Retinal pigment epithelial cell (primary cell): ENCODE measurements at places on chromosomes 1 and 21.

DNA sequence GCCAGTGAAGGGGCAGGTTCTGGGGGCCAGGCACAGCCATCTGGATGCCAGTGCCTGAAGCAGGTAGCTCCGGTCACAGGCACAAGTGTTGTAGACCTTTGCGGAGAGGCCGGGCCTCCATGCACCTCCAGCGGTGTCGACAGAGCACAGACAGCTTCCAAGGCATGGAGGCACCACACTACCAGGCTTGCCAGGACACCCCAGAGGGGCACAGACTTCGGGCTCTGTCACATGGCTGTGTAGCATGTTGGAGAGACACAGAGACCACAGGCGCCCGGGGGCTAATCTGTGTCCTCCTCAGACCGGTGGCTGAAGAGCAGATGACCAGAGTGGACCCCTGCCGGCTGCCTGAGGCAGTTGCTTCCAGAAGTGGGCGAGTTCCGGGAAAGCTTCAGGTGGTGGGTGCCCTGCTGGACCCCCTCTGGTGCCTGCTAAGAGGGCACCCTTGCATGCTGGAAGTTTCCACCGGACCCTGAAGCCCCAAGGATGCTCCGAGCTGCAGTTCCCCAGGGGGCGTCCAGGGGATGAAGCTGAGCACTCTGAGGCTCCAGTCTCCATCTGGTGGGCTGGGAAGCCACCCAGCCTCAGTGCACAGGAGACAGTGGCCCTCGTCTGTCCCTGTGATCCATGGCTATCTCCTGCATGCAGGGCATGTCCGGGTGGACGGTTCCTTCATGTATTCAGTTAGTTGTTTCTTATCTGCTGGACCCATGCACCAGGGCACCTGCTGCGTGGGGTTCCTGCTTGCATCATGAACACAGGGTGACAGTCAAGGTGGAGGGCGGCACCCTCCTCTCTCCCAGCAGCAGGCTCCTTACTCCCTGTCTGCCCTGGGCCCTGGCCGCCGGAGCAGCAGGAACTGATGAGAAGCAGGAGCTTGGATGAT lies 82.4 kb downstream of the OBSCN start:
- no peak for DNase-seq

- DNase-seq = no peak
Measured at GRCh38 chr1:216822480-216822879, 99.3 kb upstream of the ESRRG start.

DNA sequence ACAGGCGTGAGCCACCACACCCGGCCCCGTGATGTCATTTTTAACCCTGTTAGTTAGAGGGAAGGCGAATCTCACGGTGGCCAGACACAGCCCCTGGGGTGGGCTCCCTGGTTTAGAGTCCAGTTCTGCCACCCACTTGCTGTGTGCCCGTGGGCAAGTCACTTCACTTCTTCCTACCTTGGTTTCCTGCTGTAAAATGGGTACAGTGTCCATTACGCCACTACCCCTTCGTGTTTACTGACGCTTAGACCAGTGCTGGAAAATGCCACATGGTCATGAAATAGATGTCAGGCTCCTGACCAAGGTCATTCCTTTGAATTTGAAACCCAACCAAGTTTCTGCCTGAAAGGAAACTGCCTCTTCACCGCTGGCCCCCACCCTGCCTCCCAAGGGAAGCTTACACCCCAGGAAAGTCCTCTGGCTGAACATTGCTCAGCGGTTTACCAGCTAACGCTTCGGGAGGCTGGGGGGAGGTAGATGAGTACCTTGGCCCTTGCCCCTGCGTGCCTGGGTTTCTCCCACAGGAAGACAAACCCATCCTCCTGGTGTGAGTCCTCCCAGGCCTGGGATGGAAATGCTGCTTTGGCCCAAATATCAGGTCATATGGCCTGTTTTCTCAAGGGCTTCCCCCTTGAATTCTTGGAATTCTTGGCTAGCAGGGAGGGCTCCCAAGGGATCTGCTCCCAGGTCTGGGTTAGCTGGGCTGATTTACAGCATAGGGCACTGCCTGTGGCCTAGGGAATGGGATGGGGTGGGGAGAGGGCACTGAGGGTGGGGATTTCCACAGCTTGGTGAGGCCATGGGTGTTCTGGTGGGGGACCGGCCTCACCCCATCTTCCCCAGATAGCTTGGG lies 7.6 kb upstream of the AADACL4 start:
- no peak for DNase-seq

DNA sequence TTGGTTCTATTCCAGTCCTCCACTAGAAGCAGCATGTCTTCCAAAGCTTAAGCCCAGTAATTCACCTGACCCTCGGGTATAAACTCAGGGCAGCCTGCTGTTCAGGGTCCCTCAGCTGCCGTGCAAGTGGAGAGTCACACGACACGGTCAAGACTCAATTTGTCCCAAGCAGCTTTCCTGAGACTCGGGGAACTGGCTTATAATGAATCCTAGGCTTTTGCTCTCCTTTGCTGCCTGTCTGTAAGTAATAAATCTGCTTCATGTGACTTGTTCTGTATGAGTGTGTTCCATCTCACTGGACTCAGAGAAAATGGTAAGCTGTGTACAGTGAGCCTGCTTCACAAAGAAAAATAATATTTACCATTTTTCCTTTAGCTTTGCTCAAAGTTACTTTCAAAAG lies 119.8 kb downstream of the CYYR1 start:
- DNase-seq = peak; percentile 70

GRCh38 chr1:101130673-101131072 lies 105.1 kb upstream of the DPH5 start:
- DNase-seq = no peak

DNA sequence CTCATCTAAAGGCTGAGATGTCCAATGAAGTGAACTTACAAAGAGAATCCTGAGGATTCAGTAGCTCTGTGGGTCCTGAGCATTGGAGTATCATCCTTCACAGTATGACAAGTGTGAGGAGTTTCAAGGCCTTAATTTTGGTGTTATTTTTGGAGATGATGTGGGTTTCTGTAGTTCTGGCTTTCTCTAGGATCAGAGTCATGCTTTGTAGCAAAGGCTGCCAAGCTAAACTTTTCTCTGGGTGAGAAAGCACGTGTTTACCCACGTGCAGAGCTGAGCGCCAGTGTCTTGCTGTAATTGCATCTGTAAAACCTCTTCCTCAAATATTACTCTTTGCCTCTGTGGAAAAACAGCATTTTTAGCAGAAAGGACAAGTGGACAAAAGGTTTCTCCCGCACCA lies 387.8 kb upstream of the LYPLAL1 start:
- DNase-seq = no peak

DNA sequence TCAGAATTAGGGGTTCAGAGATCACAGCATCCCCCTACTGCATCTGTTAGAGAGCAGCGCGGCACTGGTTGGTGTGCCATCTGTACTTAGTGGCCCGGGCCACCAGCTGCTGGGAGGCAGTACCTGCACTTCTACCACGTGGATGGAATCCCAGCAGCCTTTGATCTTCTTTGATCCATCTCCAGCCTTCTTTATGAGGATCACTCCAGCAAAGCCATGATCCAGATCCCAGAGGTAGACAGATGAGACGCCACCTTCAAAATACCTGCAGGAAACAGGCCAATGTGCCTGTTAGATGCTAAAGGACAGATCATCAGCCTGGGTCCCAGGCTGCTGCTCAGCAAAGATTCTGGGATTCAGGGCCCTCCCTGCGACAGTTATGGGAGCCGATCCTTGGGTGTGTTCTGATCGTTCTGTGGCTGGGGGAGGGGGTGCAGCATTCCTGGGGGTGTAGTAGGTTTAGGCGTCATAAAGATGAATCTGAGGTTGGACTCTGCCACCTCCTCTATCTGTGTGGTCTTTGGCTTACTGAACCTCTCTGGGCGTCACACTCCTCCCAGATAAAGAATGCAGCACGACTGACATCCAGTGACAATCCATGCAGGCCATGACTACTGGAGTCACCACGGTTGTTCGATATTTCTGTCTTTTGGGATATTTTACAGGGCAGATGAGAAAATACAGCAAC lies 45.3 kb downstream of the SLC66A1 start:
- DNase-seq = no peak

DNA sequence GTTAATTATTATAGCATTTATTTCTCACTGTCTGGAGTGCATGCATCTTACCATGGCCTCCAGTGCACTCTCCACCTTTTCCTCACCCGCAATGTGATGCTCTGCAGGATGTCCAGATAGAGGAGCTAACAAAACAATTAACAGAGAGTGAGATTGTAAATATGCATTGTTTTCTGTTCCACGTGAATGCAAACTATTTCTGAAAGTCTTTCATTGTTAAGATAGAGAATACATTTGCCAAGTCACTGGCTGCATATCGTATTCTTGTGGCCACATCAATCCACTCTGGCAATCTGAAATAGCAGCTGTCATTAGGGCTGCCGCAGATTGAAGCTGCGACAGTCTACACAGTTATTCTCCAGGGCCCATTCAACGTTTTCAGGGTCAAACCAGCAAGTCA lies 143.8 kb downstream of the DUSP10 start:
- no peak for DNase-seq

DNA sequence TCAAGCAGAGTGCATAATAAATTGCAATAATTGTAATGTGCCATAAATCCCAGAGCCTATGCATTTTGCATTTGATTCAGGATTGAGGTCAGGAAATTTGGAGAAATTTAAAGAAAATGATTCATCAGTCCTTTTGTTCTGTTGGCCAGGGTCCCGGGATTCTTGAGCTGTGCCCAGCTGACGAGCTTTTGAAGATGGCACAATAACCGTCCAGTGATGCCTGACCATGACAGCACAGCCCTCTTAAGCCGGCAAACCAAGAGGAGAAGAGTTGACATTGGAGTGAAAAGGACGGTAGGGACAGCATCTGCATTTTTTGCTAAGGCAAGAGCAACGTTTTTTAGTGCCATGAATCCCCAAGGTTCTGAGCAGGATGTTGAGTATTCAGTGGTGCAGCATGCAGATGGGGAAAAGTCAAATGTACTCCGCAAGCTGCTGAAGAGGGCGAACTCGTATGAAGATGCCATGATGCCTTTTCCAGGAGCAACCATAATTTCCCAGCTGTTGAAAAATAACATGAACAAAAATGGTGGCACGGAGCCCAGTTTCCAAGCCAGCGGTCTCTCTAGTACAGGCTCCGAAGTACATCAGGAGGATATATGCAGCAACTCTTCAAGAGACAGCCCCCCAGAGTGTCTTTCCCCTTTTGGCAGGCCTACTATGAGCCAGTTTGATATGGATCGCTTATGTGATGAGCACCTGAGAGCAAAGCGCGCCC lies 8.7 kb downstream of the PROX1 start:
- DNase-seq = no peak

DNA sequence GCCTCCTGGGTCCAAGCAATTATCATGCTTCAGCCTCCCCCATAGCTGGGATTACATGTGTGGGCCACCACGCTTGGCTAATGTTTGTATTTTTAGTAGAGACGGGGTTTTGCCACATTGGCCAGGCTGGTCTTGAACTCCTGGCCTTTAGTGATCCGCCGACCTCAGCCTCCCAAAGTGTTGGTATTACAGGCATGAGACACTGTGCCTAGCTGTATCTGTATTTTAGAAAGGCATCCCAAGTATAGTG lies 69.3 kb downstream of the NKAIN1 start:
- no peak for DNase-seq

- no peak for DNase-seq
Measured at GRCh38 chr1:43021547-43022474, 63.1 kb upstream of the SLC2A1 start.

GRCh38 chr1:201025571-201026002 lies 2.1 kb upstream of the KIF21B start:
- DNase-seq = no peak

GRCh38 chr1:234840253-234840652 lies 230.3 kb upstream of the IRF2BP2 start:
- no peak for DNase-seq

- peak; percentile 43 for DNase-seq
Measured at GRCh38 chr21:16116798-16117197, 387.0 kb downstream of the USP25 start.

- no peak for DNase-seq
Measured at GRCh38 chr1:179773264-179773663, 30.2 kb downstream of the FAM163A start.

GRCh38 chr1:226638608-226639007 lies 90.0 kb downstream of the STUM start:
- no peak for DNase-seq

DNA sequence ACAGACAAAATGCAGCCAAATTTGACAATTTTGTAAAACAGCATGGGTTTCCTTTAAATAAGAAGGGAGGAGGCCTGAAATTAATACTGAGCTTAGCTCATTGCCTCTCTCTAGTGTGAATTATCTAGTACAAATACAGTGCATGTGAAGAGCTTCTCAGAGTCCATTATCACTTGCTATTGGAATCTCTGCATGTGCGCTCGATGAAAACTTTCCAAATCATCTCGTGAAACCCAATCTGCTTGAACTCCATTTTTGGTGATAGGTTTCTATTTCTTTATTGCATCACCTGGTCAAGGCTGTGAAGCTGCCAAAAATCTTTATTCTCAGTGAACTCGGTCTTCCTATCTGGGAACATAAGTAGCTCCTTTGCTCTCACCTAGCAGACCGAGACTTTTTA lies 49.5 kb upstream of the LYPLAL1 start:
- DNase-seq = no peak

GRCh38 chr21:27614231-27614630 lies 647.3 kb upstream of the ADAMTS5 start:
- no peak for DNase-seq

DNA sequence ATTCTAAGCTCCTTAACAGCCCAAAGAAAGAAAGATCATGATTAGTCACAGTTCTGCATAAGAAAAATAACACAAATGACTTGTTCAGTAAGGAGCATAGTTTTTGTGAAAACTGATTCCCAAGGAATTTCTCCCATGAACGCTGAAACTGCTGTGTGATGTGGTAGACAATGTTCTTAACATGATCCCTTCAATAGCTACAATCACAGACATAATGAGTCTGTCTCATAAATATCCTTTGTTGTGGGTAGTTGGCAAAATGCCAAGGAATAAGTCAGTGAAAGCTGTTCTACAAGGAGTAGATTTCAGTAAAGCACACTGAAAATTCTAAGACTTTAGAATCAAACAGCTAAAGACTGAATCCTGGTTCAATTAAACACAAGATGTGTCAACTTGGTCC lies 404.8 kb downstream of the HLX start:
- DNase-seq = peak; percentile 98

- no peak for DNase-seq
Measured at GRCh38 chr1:42979896-42980800, 21.5 kb upstream of the SLC2A1 start.

DNA sequence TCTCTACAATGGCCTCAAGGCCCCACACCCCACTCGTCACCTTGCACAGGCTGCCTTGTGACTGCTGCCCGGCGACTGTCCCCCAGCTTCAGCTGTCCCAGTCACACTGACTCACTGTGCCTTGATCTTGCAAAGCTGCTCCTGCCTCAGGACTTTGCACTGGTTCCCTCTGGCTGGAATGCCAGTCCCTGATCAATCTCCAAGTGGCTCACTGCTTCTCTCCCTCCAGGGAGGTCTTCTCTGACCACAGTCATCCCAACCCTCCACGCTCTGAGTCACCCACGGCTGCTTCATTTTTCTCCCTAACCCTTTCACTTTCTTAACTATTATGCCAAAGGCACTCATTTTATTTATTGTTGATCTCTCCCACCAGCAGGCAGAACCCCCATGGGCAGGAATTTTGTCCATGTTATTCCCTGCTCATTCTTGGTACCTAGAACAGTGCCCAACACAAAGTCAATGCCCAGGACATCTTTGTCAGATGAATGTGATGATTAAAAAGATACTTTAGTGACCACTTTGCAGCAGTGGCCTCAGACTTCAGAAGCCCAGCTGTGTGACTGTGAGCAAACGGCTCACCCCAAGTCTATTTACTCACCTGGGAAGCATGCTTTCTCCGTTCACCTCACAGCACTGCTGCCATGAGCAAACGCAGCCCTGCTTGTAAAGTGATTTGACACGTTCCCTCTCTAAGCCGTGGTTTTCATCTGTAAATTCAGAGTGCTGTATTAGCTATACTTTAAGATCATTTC lies 53.4 kb downstream of the ZBTB18 start:
- peak; percentile 69 for DNase-seq
